NCI-H2171 treated with DMSO at 0.1 percent for 48 hours (cell line): ENCODE measurements at places on chromosomes 1 and 21.

- no peak for DNase-seq
Observed at GRCh38 chr1:93938461-93939145, 29.4 kb upstream of the GCLM start.

GRCh38 chr21:41622831-41623548, 115.0 kb upstream of the TMPRSS2 start:
- no peak for DNase-seq

GRCh38 chr1:22636353-22636752, at the start of gene C1QA:
C1QA (plus strand) TSS chr1:22636628; CDS start chr1:22637617, 989 bp downstream.
- no peak for DNase-seq

GRCh38 chr1:61388566-61388965, 306.2 kb downstream of the NFIA start:
- DNase-seq = no peak

DNA sequence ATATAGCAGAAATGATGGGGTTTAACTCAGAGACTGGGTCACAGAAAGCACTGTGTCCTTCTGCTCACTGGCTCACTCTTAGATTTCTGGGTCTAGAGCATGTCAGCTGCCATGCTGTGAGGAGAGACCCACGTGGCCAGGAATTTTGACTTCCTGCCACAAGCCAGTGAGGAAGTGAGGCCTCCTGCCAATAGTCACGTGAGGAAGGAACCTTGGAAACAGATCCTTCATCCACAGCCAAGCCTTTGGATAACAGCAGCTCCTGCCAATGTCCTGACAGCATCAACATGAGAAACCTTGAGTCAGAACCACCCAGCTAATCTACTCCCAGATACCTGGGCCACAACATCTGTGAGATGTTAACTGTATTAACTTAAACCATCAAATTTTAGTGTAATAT, 114.5 kb upstream of the PLPPR5 start:
- no peak for DNase-seq

- no peak for DNase-seq
Observed at GRCh38 chr1:90591970-90592356, 125.1 kb downstream of the BARHL2 start.

- DNase-seq = no peak
Observed at GRCh38 chr21:34962586-34963222, 86.4 kb downstream of the RUNX1 start.

DNA sequence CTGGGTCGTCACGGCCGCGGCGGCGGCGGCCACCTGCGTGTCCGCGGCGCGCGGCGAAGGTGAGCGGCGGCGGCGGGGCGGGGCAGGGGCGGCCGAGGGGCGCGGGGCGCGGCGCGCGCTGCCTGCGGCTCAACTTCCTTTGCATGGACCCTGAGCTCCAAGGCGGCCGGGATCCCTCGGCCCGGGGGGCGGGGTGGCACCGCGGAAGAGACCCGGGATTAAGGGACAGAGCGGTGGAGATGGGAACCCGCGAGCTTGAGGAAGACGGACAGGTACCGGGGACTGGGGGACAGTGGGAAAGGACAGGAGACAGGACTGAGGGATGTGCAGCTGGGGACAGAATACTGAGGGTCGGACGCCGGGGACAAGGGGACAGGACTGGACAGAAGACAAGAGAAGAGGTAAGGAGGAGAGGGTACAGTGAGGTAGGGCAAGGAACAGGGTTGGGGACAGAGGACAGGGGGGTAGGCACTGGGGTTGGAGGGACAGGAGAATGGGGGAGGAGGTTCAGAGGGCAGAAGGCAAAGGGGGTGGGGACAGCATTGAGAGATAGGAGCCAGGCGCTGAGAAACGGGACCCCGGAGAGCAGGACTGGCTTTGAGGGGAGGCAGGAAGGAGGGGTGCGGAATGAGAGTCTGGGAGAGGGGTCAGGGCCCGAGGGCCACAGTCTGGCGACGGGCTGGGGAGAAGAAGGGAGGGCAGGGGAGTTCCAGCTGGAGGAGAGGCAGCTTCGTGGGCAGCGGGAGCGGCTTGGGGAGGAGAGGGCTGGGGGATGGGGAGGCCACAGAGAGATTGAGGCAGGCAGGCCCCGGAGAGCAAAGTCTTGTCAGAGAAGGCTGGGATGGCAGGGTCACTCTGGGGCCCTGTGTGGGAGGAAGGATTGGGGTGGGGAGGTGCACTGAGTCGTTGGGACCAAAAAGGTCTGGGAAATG, 648 bp downstream of the EPHA8 start:
- DNase-seq = no peak

DNA sequence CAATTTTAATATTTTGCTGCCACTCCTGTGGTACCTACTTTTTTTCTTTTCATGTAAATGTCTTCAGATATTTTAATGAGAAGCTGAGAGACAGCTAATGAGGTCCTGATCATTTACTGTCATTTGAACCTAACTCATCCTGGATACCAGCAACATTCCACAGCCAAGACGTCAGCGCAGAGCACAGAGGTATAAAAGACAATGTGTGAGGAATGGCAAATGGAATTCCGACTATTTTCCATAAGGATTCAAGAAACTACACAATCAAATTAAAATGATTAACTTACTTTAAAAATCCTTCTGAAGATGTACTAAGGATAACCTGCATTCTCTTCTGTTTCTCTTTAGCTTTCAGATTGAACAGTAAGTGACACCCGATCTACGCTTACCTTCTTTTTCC, 38.8 kb downstream of the HEATR1 start:
- DNase-seq = no peak

GRCh38 chr1:55412060-55412459, 196.9 kb upstream of the USP24 start:
- no peak for DNase-seq

GRCh38 chr21:37551331-37551992, 184.9 kb downstream of the DYRK1A start:
- no peak for DNase-seq

GRCh38 chr1:158016651-158017335, 23.3 kb downstream of the KIRREL1 start:
- no peak for DNase-seq

GRCh38 chr1:45979778-45980176, 152.7 kb downstream of the PIK3R3 start:
- no peak for DNase-seq

DNA sequence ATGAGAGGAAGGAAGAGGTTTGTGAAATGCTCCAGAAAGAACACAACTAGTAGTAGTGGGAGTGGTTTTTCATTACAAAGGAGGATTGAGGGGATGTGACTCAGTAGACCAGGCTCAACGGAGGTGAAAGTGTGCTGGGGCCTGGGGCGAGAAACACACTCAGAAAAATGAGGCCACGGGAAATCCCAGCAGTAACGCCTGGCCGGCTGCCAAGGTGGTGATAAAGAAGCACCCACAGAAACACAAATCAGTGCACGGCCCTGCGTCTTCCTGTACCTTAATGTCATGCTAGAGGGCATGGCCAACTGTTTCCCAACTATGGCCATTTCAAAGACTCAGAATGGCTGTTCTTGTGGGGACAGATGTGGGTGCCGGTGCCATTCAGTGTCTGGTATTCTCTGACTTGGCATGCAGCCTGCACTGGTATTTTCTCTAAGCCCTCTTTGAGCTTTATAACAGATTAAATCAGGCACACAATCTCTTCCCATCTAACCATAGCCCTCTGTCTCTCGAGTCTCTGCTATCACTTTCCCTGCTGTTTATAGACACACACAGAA, 38.2 kb downstream of the URB2 start:
- DNase-seq = peak; percentile 28

- peak; percentile 97 for DNase-seq
Observed at GRCh38 chr1:27598902-27599528, 4.9 kb downstream of the AHDC1 start.

DNA sequence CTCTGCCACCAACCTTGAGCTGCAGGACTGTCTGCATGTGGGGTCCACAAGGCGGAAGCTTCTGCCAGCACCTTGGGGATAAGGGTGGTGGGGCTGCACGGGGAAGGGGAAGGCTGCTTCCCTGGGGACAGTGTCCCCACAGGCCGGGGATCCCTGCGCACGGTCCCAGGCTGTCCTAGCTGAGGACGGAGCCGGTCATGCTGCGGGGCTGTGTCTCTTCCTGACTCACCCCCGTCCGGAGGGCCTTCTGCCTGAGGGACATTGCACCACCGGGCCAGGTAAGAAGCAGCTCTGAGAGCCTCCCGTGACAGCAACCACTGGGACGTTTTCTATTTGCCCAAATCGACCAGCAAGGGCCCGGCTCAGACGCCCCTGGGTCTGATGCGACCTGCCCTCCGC, 29.9 kb downstream of the KRTAP10-1 start:
- DNase-seq = no peak

DNA sequence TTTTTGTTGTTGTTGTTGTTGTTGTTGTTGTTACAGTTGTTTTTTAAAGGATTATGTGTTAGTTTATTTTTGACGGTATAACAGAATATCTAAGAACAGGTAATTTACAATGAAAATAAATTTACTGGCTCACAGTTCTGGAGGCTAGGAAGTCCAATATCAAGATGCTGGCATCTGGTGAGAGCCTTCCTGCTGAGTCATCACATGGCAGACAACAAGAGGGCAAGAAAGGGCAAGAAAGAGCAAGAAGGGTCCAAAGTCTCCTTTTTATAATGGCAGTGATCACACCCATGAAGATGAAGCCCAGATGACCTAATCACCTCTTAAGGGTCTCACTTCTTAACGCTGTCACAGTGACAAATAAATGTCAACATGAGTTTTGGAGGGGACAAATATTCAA, 142.1 kb downstream of the NEGR1 start:
- DNase-seq = no peak

DNA sequence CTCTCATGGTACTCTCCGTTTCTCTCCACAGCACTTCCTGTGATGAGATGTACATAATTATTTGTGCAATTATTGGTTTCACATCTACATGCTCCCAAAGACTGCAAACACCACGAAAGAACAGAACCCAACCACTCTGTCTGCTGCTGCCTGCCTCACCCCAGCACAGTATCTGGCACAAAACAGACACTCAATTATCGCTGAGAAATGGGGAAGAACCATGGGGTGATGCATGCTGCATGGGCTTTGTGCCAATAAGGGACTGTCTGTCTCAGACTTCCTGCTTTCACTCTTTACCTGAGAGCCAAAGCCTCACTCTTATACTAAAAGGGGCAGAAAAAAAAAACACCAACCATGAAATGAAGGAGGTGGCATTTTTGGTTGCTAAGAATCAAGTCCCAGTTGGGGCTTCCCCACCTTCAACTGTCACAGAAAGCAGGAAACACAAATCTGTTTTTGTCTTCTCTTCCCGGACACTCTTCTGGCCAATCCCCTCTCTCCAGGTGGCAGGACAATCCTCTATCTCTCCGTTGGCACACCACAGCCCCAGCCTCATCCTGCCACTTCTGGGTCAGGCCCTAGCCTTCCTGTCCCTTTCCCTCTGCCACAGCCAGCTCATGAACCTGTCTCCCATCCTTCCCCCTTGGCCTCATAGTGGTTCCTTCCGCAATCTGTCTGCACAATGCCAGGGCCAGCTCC, 82.0 kb downstream of the TGFBR3 start:
- no peak for DNase-seq

DNA sequence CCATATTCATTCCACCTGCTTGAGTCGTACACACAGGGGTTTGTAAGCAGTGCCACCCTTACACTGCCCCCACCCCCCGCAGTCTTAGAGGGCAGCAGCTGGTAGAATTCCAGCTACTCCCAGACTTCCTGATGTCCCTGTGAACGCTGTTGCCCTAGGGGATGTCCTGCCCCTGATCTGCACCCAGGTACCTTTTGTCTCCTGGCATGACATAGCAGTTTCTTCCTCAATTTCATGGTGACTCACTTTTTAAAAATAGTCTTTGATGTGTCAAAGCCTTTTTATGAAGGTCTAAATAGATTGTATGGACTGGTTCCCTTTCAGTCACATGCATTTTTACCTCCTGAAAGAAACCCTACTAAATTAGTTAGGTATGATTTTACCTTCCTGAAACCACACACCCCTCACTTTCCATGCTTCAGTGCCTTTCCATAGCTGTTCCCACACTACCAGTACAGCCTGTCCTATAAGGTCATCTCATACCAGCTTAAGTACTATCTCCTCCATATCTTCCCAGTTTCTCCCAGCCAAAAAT, 76.4 kb downstream of the ST3GAL3 start:
- DNase-seq = no peak

- no peak for DNase-seq
Observed at GRCh38 chr1:77197351-77197750, 21.9 kb downstream of the PIGK start.

DNA sequence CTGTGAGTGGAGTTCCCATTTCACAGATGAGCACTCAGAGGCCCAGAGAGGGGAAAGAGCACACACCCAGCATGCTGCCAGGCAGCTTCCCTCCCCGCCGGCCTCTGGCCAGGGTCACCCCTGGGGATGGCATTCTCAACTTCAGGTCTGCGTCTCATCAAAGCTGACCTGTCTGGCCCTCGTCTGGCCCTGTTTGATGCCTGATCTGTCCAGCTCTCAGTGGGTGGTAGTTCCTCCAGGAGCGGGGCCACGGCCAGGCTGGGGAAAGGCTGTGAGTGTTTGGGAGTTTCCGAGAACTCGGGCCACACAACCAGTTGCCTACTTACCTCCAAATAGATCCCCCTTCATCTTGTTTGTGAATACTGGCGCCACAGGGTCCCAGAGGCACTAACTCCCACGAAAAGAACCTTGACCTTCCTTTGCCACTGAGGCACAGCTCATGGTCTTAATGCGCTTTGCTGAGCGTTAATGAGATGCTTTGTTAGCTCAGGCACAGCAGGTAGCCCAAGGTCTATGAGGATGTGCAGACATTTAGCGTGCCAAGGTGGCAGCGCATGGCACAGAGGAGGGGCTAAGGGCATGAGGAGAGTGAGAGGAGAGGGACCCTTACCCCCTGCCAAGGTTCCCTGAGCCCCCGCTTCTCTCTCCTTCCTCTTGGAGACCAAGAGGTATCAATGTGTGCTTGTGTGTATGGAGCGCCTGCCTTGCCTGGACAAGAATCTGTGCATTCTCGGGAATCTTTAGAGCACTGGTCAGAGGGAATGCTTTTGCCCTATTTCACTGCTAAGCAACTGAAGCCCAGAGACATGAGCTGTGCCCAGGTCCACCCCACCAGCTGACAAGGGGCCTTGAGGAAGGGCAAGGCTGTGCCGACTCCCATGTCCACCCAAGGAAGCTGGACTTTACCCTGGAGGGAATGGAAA, 61.2 kb downstream of the DISP3 start:
- DNase-seq = no peak

GRCh38 chr1:50264590-50264989, 155.9 kb downstream of the ELAVL4 start:
- no peak for DNase-seq

GRCh38 chr1:235979716-235980333, 85.1 kb downstream of the NID1 start:
- DNase-seq = no peak
